ENCODE measurements at places on chromosomes 1 and 21.

GRCh38 chr1:236259043-236259442 lies 22.7 kb downstream of the ERO1B start:
- no peak for DNase-seq

GRCh38 chr1:240985081-240985480 lies 371.9 kb downstream of the RGS7 start:
- DNase-seq: no peak

GRCh38 chr1:19374083-19374801 lies 62.1 kb downstream of the SLC66A1 start:
- DNase-seq: no peak

DNA sequence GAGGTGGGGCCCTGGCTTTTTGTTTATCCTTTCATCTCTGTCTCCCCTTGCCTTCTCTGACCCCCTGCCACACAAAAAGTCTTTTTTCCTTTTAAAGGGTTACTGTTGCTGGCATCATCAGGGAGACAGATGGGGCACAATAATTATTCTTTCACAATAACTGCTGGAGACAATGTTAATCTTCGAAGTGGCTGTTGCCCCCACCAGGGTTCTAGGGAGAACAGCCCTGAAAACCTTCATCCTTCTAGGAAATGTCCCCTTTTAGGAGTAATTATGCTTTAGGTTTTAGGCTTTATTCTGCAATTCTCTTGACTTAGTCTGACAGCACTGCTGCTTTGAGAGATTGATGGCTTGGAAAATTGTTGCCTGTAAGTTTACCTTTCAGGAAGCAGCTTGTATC lies 150.0 kb downstream of the NOS1AP start:
- DNase-seq: no peak

DNA sequence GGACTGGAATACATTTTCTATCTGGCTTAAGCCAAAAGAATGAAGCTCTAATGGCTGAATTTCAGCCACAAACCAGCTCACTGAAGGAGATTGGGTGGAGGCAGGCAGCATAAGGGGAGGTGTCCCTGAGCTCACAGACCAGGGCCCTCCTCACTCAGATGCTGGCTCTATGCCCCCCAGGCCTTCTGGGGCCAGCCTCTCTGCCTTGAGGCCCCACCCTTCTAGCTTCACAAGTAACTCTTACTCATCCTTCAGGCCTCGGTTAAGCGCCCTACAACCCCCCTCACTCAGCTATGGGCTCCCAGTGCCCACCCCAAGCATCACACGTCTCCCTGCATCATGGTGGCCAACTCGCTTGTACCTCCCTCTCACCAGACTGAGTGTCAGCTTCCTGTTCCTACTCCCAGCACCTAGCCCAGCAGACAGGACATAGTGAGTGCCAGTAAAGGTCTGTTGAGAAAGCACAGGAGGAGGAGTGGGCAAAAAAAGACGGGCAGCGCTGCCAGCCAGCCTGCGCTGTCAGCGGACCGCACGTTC lies 40.8 kb upstream of the GPR157 start:
- no peak for DNase-seq

GRCh38 chr1:154416471-154417337 lies 11.6 kb downstream of the IL6R start:
- no peak for DNase-seq

- no peak for DNase-seq
These were observed 37.9 kb downstream of the FABP3 start for GRCh38 chr1:31335007-31335406.

DNA sequence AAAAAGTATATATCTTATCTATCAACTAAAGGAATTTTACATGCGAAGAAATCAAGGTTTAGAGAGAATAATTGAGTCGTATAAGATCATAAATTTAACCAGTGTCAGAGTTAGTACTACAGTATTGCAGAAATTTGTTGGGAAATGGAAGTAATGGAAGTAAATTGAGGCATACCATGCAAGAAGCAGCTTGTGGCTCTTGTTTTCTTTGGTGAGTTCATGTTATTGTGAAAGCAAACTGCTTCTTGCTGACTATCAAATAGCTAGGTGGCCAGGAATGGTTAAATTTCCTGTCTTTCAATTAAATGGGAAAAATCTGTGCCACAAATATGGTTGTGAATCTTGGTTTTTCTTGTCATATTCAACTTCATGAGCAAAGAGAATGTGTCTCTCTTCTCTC lies 652.7 kb downstream of the LMO4 start:
- DNase-seq: no peak

- DNase-seq: peak; percentile 12
These were observed 22.1 kb downstream of the PTPRU start for GRCh38 chr1:29258189-29258975.

DNA sequence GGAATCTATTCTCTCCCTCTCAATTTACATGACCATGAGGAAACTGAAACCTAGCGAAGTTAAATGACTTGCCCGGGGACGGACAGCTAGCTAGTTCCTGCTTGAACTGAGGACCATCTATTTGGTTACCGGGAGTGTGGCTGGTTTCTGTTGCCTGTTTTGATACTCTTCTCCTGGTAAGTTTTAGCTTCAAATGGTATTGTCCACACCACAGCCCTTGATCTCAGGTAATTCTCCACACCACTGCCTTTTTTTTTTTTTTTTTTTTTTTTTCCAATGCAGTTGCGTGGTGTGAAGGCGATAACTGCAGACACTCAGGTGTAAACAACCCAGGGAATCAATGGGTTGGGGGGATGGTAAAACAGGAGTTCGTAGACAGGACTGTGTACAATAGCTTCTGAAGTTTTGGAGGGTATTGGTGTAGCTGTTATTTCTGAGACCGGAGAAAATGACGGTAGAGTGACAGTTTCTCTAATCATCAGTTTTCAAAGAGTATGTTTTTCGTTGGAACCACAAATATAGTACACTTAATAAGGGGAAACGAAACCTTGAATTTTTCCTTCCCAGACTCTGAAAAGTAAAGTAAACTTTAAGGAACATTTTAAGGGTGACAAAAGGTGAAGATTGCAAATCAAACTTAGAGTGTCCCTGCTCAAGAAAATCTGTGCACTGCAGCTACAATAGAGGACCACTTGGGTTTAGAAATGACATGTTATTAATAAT lies 125.3 kb upstream of the CACYBP start:
- DNase-seq: no peak

GRCh38 chr1:200738327-200738948 lies at the start of gene CAMSAP2:
Gene CAMSAP2, plus strand, starts transcription at chr1:200738893. Its CDS starts 935 bp downstream, at chr1:200739828.
- peak; percentile 95 for DNase-seq

GRCh38 chr21:44548381-44548780 lies 2.9 kb downstream of the KRTAP10-2 start:
- no peak for DNase-seq

GRCh38 chr1:12565094-12565965 lies 52.7 kb downstream of the DHRS3 start:
- no peak for DNase-seq

DNA sequence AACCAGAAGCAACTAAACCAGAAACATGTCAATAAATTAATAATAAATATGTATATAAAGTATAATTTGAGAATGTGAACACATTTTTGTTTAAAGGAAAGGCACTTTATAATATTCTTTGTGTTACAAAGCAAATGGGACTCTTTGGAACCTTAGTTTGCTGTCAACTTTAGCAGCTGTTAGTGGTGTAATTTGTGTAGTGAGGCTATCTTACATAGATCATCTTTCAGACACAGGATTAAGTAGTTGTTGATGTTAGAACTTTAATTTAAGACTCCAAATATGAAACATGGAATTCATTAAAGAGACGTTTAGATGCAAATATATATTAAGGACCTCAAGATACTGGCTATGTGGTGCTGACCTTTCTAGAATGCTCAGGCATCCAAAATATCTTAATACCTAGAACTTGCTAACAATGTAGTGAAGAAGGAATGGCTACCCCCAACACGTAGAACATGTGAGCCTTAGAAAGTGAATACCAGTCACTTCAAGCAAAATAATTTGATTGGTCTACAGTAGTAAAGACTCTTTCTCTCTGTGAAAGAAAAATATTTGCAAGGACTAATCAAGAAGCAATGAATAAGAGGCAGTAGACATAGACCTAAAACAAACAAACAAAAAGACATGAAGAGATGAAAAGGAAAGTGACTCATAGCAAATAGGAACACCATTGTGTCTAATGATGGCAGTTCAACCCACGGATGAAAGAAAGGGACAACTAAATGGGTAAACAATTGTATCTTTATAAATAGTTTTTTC lies 811.4 kb downstream of the USP25 start:
- no peak for DNase-seq

DNA sequence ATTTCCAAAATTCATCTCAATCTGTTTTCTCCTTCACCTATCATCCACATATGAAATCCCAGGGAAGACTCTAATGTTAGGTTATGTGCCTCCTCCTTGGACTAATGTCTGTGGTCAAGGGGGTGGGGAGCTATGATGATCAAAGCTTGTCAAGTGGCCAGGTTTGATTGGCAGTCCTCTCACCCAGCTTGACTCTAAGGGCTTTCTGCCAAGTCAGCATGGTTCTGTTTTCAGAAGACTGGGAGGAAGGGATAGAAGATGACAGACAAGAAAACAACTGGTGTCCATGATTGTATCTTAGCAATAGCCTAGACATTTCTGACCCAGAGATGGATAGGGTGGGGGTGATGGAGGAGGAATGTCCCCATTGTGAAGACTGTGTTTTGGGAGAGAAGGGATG lies 9.1 kb upstream of the THEM5 start:
- no peak for DNase-seq

- no peak for DNase-seq
These were observed 59.4 kb upstream of the CYP2J2 start for GRCh38 chr1:59985911-59986515.

- no peak for DNase-seq
These were observed 29.3 kb downstream of the COP1 start for GRCh38 chr1:176177764-176178163.

DNA sequence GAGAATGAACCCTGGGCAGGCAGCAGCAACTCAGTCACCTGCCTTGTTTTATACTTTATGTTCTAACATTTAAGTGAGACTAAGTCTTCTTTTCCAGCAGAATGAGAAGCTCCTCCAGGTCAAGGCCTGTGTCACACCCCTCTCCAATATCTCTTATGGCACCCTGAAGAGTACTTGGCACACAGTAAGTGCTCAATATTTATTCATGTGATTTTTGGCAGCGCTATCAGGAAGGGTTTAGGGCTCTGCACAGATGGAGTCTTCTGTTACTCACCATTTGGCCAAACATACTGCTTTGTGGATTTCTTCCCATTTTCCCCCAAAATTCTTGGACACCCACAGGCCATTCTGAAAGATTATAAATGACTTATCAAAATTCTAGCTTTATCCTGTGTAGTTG lies 43.8 kb upstream of the MYBPHL start:
- DNase-seq: no peak

DNA sequence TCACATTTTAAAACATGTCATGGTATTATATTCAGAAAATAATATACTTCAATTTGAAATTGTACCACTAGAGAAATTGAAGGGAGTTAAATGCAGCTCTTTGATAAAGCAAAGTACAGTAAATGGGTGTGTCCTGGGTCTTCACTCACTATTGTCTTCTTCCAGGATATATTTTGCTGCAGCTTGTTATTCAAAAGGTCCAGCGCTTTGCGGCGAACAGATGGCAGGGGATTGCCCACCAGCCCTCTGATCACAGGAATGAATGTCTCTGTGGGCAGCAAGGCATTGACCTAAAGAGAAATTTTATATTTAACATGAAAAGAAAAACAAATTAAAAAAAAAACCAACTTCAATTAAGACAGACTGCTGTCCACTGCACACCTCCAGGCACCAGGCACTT lies 35.1 kb downstream of the LGALS8 start:
- DNase-seq: no peak

DNA sequence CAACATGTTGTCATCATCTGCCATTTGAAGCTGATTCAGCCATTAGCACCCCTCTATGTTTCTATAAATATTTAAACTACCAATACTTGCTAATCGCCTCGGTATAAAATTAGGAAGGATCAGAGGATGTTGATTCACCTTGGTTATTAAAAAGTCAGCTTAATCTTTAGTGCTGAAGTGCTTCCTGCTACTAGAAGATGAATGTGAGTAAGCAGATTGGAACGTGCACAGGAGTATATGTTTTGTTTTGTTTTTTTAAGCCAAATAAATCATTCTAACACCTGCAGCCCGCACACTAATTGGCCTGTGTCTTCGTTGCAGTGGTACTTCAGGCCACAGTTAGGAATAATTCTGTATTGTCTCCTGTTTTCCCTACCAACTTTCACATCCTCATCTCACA lies 485.7 kb downstream of the AJAP1 start:
- no peak for DNase-seq

DNA sequence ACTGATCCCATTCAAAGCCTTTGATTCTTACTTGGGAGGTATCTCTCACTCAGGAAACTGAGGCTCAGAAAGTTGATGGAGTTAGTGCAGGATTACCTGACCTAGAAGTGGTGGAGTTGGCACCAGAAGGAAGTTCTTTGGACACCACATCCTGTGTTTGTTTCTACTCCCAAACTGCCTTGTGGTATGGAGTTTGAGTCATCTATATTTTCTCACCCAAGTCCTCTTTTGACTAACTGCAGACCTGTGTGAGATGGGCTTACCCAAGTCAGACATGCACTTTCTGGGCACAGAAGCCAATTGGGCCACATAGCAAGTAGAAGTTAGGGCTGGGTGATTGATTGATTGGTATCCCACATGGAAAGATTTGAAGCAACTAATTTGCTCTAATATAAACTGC lies 36.1 kb downstream of the FGGY start:
- DNase-seq: no peak

GRCh38 chr1:81670286-81670685 lies 130.4 kb upstream of the ADGRL2 start:
- peak; percentile 74 for DNase-seq

- DNase-seq: peak; percentile 30
These were observed 117.9 kb downstream of the SLC30A10 start for GRCh38 chr1:219810451-219810850.

- DNase-seq: no peak
These were observed 401 bp upstream of the PRUNE1 start for GRCh38 chr1:151007853-151008243.

DNA sequence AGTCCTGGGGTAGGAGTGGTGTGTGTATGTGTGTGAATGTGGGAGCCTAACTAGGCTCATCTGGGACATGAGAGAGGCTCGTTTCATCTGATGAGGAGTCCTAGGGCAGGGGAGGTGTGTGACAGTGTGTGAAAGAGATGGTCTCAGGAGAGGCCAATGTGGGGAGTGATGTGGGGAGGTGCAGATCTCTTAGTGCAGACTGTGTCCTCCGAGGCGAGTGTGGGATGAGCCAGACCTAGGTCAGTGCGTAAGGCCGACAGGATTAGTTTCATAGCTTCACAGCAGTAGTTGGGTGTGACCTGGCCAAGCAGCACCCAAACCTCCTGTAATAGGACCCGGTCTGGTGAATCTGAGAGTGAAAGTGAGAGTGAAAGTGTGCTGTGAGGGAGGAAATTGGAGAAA lies 94.7 kb downstream of the LIPI start:
- no peak for DNase-seq

- DNase-seq: no peak
These were observed 636.7 kb downstream of the KCNT2 start for GRCh38 chr1:195971589-195971988.
